ENCODE measurements at places on chromosomes 4 and X. TPM values are rescaled to one million over a fixed set of nuclear protein-coding genes. Genes with fewer than 3 reads are reported as not detected.

Gene TMEM255A
- 1.00 TPM for total RNA-seq

Gene FHIP1A
- 0.10 TPM for total RNA-seq

Gene CSAG2
- not detected for total RNA-seq

Gene SCD5
- 4.7 TPM for total RNA-seq

Gene TCEAL6
- not detected for total RNA-seq

Gene PTPN13
- 13.2 TPM for total RNA-seq

Gene GPR50
- not detected for total RNA-seq

Gene ZCCHC18
- not detected for total RNA-seq

Gene GABRB1
- total RNA-seq, result not detected

Gene DOK7
- not detected for total RNA-seq

Gene GNRHR
- total RNA-seq, result not detected

Gene EDA2R
- total RNA-seq, result 1.2 TPM

Gene RRAGB
- 10.2 TPM for total RNA-seq

Gene ODAM
- not detected for total RNA-seq
